ENCODE measurements at places on chromosomes 12 and 14.

GRCh38 chr14:55535516-55536203, 44.3 kb upstream of the KTN1 start:
- DNase-seq: no peak

DNA sequence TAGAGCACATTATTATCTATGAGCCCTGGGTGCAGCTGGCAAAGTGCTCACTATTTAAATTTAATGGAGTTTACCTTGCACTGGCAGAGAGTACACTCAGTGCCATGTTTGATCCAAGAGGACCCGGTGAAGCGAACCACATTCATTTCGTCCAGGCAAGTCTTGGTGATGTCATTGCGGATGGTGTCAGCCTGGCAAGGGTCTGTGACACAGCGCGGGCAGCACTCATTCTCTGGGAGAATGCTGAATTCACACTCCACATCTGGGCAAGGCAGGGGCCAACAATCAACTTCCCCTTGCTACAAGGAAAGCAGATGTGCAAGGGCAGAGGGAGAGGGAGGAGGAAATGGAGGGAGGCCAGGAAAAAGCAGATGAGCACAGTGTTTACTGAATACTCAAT, 356.2 kb downstream of the NELL2 start:
- DNase-seq: no peak

- DNase-seq: no peak
Observed at GRCh38 chr12:2536724-2537123, 258.0 kb upstream of the FKBP4 start.

DNA sequence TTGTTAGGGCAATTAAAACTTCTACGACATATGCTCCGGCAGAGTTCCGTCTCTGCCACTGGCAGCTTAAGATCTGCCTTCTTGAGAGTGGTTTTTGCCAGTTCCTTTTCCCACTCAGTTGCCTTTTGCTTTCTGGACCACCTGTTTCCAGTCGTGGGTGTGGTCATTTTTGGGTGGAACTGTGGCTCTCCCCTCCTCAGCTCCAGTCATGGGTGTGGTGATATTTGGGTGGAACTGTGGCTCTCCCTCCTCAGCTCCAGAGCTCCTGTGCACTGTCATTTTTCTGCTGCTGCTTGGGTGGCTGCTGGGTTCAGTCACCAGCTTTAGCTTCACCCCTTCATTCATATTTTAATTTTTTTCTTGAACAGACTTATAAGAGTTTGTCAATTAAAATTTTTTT, 25.3 kb downstream of the WDR20 start:
- DNase-seq: no peak

- no peak for DNase-seq
Observed at GRCh38 chr12:104750061-104750460, 208.0 kb downstream of the SLC41A2 start.

GRCh38 chr14:61599942-61600341, 95.4 kb upstream of the HIF1A start:
- DNase-seq: no peak

DNA sequence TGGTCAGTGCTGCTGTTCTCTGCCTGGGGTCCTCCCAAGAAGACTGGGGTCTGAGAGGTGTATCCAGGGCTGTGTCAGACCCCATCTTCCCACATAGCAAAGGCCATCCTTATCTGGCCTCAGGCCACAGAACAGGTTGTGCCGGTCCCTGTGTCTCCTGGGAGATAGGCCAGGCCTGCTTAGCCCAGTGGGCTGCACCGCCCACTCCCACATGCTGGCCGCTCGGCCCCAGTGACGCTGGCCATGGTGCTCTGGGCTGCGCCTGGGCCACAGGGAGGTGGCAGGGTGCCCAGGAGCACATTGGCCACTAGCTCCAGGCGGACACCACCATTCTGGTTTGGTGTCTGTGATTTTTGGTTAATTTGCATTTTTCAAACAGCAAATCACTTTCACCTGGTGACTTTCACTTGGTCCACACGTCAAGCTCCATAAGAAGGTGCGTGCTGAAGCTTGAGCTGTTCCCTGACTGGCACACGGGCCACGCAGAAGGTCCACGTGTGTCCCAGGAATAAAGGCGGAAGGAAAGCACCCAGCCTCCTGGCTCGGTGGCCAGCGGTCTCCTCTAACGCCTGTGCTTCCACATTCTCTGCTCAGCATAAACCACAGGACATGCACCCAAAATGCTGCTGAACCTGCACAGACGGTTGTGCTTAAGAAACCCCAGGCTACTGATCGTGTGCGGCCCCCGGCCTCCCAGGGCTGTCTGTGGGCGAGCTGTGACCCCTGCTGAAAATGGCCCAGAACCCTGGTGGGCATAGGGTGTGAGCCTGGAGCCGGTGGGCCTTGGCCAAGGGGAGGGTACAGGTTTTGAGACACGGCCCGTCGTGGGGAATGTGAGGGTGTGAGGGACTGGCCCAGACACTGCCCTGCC, 4.6 kb downstream of the FBRSL1 start:
- DNase-seq: no peak

DNA sequence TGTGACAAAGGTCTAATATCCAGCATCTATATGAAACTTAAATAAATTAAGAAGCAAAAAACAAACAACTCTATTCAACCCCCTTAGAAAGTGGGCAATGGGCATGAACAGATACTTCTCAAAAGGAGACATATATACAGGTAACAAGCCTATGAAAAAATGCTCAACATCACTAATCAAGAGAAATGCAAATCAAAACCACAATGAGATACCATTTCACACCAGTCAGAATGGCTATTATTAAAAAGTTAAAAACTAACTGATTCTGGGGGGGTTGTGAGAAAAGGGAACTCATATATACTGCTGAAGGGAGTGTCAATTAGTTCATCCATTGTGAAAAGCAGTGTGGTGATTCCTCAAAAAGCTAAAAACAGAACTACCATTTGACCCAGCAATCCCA, 198.9 kb downstream of the BMP4 start:
- DNase-seq: no peak

- no peak for DNase-seq
Observed at GRCh38 chr12:30095511-30095910, 311.8 kb upstream of the TMTC1 start.

DNA sequence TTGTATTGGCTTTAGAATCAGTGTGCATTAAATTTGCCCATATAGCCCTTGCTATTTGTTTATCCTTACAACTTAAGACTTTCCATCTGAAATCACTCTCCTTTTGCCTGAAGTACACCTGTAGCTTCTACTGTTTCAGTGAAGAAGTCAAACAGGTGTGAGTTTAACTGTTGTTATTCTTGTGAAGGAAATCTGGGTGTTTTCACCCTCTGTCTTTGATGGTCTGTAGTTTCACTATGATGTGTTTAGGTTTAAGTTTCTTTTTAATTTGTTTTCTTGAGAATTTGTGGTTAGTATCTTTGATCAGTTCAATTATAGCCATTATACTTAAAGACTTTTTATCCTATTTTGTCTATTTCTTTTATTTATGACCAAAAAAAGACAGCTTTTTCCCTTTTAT, 68.9 kb upstream of the BBS10 start:
- DNase-seq: no peak

DNA sequence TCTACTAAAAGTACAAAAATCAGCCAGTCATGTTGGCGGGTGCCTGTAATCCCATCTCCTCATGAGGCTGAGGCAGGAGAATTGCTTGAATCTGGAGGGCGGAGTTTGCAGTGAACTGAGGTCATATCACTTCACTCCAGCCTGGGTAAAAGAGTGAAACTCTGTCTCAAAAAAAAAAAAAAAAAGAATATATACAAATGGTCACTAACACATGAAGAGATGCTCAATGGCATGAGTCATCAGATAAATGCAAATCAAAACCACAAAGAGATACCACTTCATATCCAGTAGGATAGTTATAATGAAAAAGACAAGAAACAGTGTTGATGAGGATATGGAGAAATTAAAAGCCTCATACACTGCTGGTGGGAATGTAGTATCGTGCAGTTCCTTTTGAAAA, 33.6 kb upstream of the METAP2 start:
- DNase-seq: no peak

DNA sequence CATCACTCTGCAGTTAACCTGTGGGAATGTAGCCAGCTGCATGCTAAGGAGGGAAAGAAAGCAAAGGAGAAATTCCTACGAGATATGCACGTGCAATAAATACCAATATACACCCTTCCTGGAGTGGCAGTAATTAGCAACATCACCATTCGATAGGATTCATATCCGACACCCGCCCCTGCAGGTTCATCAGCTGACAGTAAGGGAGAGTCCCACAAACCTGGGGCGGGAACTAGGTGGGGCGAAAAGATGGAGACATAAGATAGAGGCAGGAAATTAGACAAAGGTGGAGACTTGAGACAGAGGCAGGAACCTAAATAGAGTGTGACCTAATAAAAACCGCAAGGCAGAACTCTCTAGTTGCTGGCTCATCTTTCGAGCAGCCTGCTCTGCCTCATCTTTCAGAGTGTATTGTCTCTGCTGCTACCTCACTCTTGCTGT, 51.6 kb downstream of the PLEKHG3 start:
- peak; percentile 16 for DNase-seq

- no peak for DNase-seq
Observed at GRCh38 chr12:43290836-43291235, 261.2 kb downstream of the ADAMTS20 start.

DNA sequence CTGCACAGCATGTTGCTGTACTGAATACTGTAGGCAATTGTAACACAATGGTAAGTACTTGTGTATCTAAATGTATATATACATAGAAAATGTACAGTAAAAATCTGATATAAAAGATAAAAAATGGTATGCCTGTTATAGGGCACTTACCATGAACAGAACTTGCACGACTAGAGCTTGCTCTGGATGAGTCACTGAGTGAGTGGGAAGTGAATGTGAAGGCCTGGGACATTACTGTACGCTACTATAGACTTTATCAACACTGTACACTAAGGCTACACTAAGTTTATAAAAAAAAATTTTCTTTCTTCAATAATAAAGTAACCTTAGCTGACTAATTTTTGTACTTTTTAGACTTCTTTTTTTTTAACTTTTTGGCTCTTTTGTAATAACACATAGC, 24.2 kb upstream of the NEDD1 start:
- DNase-seq: no peak

- no peak for DNase-seq
Observed at GRCh38 chr12:128806573-128806972, 17.2 kb downstream of the SLC15A4 start.

Data from stimulated activated CD4-positive, alpha-beta T cell treated with anti-CD3 and anti-CD28 coated beads, Interleukin-15, amount 100 ng/mL, for 1 hour (primary cell).